ENCODE measurements at places on chromosomes 7 and 10.

DNA sequence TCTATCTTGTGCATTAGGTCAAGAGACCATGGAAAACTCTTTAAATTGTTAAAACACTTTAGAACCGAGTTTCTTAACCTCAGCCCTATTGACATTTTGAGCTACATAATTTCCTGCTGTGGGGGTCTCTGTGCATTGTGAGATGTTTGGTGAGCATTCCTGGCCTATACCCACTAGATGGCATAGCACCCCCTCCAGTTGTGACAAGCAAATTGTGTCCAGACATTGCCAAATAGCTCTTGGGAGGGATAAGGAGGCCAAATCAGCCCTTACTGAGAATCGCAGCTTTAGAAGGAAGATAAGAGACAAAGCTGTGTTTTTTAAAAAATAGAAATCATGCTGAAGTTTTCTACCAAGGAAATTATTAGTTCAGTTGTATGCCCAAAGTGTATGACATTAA lies 1158.5 kb upstream of the C7orf33 start:
- no peak for DNase-seq

- no peak for DNase-seq
Observed at GRCh38 chr10:91679296-91679695, 46.4 kb upstream of the PPP1R3C start.

DNA sequence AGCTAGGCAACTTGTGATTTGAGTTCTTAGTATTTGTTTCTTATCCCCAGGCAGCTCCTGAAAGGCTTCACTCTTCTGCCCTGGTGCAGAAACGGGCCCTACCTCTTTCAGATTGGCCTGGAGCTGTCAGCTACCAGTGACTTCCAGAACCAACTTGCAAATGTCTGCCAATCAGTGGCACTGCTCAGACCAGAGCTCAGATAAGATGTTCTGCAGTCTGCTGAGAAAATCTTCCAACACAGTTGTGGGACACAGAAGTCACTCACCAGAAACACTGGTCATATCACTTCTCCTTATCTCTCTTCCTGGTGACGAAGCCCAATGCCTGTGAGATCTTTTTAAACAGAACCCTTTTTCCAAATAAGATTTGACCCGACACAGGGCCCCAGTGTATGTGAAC lies 81.9 kb upstream of the DUSP5 start:
- no peak for DNase-seq

DNA sequence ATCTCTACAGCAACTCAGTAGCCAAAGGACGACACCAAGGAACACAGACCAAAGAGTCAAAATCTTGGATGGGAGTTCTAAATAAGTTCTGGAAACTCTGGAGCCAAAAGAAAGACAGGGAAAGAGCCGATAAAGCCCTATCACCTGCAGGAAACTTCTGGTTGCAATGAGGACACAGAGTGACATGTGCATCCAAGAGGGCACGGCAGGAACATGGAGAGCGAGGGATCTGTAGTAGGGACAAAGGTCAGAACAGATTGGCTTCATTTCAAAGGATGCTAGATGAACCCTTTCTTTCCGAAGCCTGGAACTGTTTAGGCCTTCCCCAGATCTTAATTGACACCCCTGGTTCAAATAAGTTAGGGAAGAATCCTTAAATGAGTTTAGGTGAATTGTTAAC lies 39.5 kb downstream of the CACNA2D1 start:
- DNase-seq: no peak

GRCh38 chr7:135782801-135783200 lies 34.2 kb upstream of the FAM180A start:
- DNase-seq: no peak

Measured in retinal pigment epithelial cell (primary cell).